BJ (cell line): ENCODE measurements at places on chromosomes 3 and 15. TPM values are rescaled to one million over a fixed set of nuclear protein-coding genes. Genes with fewer than 3 reads are reported as not detected.

CCK gene
- polyA plus RNA-seq, result 0.16 TPM in 1 of 2 replicates, not detected in the other

PROK2 gene
- not detected in 2 replicates for polyA plus RNA-seq

DNA sequence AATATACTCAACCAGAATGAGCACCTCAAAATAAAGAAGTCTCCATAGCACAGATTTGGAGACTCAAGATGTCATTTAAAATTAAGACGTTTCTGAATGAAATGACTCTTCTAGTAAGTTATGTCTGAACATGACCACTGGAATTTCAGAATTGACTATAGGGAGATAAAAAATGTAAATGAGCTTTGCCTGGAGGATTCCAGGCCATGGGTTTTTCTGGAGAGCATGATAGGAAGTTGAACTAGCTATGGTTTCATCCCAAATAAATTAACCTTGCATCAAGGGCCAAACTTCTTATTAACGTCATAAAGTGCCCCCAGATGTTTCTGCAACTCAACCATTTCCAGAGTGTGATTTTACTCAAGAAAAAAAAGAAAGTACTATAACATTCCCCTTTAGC, 222.6 kb upstream of the NR2F2 start:
- no peak for DNase-seq

DNA sequence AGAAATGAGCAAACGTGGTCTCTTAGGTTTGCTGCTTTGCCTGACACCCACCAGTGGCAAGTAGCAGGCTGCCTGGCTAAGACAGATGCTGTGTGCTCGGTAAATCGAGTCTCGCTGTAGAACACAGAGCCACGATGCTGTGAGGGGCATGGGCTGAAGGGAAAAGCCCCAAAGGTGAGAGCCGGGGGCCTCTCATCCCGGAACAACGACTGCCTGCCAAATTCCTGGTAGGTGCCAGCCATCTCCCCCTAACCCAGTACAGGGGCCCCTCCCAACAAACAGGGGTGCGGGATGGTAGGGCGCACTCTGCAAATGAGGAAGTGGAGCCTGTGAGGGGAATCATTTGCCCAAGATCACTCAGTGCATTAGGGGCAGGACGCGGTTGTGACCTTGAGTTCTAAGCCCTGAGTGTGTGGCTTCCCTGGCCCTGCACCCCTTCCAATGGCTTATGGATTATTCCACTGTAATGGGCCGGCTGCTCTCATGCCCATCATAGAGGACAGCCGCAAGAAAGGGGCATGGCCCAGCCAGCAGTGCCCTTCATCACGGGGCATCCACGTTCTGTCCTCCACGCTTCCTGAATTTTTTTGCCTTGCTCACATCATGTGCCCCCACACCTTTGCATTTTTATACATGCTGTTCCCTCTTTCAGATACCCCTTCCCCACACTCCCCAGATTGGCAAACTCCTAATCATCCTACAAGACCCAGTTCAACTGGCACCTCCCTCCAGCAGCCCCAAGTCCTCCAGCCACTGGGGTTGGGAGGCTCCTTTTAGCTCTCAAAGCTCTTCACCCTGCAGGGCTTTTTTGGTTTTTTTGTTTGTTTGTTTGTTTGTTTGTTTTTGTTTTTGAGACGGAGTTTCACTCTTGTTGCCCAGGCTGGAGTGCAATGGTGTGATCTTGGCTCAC, 125.4 kb downstream of the NUP210 start:
- no peak for DNase-seq

- no peak for DNase-seq
These were observed 68.9 kb upstream of the HERC1 start for GRCh38 chr15:63902671-63903035.

- DNase-seq, result no peak
These were observed 5.9 kb downstream of the STOML1 start for GRCh38 chr15:73986055-73986775.

- DNase-seq, result no peak
These were observed 78.5 kb downstream of the MRPL46 start for GRCh38 chr15:88388686-88389085.
